Fibroblast of mammary gland (primary cell): ENCODE measurements at places on chromosomes 7 and 10.

- DNase-seq: no peak
Measured at GRCh38 chr10:71765906-71766716, 7.2 kb downstream of the VSIR start.

- DNase-seq: peak; percentile 63
Measured at GRCh38 chr10:16992611-16993119, 136.9 kb downstream of the CUBN start.

DNA sequence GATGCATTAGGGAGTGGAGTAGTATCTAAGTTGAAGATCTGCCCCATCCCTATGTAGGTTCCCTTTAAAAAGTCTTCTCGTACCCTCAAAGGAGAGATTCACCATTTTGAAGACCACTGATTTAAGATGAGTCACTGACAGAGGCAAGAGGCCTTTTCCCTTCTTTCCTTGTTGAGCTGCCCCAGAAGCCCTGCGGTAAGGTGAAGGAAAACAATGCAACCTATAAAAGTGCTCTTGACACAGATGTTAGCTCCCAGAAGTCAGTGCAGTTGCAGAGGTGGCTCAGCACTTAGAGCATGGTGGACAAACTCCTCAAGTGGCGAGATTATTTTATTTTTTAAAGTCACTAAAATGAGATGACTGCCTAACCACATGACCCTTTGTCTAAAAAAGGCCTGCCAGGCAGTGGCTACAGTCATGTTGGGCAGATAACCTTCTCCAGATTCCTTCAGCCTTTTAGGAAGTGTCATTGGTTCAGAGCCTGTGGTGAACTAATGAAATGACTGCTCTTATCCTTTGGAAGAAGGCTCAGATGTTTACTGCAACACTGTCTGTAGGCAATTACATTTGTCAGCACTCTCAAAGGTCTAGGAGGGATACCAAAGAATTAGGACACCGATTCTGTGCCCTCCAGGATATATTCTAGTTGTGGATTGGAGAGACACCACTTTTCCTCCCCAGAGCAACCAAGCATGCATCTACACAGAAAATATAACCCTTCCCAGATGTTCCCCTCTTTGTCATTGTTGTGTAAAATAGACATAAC lies 88.7 kb downstream of the ARID5B start:
- no peak for DNase-seq

GRCh38 chr7:149181450-149181790 lies 13.9 kb upstream of the ZNF282 start:
- no peak for DNase-seq

DNA sequence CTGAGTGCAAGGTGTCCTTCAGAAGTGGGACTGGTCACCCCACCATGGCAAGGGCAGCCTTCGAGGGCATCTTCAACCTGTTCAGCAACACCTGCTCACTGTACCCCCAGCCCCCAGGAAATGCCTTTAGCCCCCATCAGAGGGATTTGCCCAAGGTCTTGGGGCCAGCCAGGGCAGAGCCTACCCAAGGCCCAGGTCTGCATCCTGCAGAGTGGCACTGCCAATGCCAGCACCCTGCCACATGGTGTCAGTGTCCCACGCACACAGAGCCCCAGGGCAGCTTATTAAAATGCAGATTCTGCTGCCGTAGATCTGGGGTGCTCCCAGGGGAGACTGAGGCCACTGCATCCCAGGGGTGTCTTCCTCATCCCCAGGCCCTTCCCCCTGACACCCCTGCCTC lies 106.2 kb upstream of the KCTD7 start:
- DNase-seq: peak; percentile 12

DNA sequence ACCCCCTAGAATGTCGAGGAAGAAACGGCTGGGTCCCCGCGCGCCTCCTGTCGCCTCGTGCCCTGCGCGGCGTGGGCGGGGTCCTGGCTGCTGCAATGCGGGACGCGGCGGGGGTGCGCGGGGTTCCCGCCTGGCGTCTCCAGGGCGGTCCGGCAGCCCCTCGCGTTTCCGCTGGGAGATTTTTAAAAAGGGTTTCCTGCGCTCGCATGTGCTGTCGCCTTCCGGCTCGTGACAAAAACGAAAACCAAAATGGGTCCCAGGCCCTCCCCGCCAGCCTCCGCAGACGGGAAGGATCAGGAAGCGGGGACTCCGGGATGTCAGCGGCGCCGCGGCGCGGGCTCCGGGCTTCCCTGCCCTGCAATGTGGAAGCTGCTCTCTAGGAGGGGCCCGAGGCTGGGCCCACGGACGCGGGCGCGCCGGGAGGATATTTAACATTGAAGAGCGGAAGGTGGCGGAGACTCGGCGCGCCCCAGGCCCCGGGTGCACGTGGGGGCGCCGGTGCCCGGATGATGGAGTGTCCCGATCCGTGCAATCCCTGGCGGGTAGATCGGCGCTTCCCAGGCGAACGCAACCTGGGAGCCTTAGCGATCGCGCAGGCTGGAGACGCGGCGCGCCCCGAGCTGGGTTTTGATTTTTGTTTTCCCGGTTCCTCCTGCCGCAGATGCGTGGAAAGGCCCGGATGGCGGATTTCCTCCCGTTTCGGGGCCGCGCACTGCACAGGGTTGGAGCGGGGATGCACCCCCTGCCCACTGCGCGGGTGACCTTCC lies 1.0 kb downstream of the PFKP start:
- peak; percentile 57 for DNase-seq

DNA sequence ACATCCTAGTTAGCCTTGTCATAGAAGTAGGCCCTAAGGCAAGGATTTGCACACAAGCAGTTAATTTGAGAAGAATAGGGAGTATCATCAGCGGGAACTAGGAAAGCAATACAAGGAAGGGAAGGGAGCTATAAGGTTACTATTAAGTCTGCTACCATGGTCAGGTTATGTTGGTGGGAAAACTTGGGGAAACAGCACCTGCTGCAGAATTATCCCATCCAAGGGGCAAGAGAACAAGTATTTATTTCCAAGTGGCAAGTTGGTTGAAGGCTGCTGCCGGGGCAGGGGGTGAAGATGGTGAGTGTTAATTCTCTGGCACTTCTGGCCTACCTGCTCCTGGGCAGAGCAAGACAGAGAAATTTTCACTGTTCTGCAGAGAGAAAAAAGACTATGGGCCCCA lies 55.0 kb downstream of the CAV1 start:
- DNase-seq: no peak

GRCh38 chr7:37109016-37109683 lies 339.5 kb downstream of the ELMO1 start:
- no peak for DNase-seq

GRCh38 chr10:24457661-24458318 lies 248.9 kb downstream of the KIAA1217 start:
- DNase-seq: peak; percentile 68

DNA sequence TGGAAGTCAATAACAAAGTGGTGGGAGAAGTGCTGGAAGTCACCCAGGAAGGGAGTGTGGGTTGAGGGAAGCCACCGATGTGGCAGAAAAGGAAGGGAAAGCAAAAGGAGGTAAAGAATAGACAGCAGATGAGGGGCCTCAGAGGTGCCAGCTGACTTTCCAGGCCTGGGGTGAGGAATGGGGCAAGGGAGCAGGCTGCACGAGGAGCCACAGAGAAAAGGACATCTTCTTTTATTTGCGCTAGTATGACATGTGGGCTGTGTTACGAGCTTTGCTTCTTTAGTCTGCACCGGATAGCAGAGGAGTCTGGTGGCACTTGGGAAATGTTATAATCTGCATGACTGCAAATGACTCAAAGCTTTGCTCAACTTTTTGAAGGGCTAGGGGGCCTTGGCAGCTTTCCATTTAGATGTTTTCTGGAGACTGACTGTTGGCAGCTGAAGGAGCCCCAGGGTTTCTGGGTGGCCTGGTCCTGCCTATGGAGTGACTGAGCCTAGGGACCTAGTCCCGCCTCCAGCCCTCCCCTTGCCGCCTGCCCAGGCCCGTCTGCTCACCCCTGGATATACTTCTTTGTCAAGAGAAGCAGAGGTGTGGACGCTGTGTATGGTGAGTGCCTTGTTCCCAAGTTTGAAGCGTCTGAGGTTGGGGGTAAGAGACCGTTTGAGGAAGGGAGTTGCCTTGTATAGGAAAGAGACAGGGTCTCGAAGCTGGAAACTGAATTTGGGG lies 5.1 kb downstream of the PRXL2A start:
- peak; percentile 62 for DNase-seq

DNA sequence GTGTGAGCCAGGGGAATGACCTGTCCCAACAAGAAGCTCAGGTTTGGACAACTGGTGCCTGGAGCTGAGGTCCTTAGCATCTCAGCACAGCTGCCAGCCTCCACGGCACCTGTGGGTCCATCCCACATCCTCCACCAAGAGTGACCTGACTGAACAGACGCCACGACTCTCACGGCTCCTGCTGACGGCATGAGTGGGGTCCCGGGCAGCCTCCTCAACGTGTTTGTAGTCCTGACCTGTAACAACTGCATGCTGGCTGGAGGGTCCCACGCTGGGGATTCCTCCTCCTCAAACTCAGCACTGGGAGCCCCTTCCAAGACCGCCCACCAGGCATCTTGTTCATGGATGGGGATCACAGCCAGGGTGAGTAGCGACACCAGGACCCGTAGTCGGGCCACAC lies 36.2 kb downstream of the FAM20C start:
- no peak for DNase-seq

DNA sequence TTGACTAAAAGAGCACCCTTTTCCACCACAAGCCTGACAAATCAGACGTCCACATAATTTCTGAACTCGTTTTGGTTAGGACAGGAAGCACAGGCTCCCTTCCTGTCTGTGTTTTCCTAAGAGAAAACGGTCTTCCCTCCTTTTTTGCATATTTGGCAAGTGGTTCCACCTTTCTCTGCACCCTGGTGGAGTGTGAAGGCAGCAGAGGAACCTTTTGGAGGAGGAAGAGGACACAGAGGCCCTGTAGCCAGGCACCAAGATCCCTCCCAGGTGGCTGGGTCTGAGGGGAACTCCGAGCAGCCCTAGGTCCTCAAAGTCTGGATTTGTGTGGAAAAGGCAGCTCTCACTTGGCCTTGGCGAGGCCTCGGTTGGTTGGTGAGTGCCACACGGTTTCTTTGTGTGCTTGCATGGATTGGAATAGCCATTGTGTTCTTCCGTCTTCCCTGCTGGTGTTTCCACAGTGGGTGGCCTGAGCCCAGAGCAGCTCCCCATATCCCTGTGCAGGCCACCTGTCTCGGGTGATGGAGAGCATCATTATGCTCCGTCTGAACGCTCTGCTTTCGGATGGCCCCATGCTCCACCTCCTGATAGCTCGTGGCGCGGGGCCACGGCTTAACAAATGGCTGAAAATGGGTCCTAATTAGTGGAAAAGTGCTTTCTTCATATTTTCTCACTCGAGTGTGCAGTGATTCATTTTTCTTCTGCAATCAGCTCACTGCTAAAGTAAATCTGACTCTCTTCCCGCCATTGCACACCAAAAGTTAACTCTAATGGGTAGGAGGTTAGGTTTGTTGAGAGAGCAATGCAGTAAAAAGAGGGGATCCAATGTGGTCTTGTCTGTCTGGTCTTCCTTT lies 4.2 kb downstream of the IKZF1 start:
- no peak for DNase-seq

- no peak for DNase-seq
Measured at GRCh38 chr10:17443707-17444387, 10.5 kb downstream of the ST8SIA6 start.

DNA sequence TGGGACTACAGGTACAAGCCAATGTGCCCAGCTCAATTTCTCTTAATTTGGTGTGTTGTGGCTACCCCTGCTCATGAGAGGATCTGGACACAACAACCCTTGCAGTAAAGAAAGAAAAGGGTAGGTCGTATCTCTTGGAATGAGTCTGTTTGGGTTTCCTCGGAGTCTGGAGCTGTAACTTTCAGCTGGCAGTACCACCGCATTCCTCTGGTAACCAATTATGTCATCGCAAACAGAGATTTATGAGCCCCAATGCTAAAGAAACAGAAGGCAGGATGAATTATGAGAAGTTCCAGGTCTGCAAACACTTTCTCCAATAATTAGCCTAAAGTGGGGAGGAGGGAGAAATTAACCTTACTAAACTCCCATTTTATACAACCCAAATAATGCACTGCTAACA lies 186.6 kb upstream of the NRP1 start:
- DNase-seq: no peak

DNA sequence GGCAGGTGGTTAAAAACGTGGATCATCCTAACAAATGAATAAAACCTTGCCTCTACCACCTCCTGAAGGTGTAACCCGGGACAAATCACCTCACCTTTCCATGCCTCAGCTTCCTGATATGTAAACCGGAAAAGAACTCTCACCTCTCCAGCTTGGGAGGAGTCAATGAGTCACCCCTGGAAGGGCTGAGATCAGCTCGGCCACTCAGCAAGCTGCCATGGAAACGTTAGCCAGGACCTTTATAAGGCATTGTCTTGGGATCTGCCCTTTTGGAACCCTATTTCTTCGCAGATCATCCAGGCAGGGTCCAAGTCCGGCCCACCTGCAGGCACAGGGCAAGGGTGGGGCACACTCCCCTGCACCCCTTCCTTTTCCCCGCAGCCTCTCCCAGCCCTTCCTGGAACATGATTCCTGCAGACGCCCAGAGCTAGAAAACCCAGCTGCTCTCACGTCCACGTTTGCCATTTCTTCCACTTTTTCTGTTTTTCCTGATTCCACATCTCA lies 81.6 kb upstream of the PFKP start:
- DNase-seq: peak; percentile 57

DNA sequence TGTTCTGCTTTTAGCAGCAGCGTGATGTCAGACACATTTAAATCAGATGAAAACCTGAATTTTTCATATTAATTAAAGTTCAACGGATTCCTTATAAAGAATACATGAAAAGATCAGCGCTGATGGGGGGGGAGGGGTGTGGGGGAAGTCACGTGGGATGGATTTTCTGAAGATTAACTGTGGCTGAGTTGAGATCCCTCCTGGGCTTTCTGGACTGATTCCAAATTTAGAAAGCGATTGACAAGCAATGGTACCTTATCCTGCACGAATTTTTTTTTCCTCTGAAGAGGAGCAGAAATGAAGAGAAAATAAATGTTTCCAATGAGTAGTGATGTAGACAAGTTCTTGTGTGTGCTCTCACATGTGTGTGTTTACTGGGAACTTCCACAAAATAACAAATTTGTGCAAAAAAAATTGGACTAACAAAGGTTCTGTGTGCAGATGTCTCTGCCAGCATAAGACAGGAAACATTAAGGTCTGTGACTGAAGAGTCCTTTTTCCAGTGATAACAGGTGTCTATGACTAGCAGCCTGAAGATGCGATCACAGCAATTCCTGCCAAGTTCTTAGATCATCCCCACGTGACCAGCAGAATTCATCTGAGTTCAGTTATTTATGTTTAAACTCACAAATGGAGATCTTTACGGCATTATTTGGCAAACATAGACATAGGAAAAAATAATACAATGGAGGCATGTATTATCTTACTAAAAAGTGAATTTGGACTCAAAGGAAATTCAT lies 585.2 kb upstream of the CELF2 start:
- peak; percentile 48 for DNase-seq

DNA sequence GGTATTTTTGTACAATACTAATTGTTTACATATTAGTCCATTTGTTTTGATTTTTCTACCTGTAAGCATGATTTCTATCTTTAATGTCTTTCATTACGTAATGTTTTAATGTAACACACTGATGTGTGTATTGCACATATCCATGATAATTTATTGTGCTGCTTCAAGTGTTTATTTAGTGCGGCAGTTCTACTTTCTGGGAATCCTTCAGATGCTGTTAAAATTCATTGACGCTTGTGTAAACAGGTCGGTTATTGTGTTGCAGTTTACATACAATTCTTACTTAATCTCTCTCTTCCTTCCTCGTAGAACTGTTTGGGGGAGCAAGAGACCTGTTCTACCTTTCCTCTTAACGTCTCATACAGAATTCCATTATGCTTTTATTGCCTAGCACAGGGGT lies 6.9 kb downstream of the TMEM60 start:
- DNase-seq: no peak
